ENCODE measurements at places on chromosomes 1 and 21.

DNA sequence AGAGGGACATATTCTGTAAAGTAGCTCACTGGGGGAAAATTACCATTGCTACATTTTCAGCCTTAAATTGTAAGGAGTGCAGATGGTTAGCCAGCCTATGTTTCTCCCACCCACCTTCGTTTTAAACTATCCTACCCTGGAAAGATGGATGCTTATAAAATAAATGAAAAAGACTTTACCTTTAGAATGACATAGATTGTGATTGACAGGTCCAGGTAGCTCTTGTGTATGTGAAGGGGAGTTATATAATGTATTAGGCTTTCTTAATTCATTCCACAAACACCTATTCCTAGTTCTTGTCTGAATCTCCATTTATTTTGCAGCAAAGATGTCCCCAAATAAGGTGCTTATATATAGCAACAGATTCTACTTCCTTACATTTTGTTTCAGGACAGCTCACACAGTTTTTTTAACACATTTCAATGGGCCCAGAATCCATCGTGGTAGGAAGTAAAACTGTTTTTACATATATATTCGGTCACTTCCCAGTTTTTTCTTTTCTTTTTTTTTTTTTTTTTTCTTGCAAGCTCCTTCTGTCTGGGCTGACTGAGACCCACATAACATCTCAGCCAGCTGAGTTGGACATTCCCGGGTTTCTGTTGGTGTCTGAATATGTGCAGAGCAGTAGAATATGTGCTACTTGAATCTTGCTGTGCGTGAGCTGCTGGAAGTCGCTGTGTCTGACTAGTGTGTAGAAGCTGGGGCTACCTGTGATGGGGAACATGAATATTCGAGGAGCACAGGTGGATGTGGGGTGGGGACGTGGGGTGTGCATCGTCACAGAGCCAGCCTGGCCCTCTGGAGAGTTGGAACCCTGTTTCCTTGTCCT, 27.8 kb downstream of the UCK2 start:
- no peak for DNase-seq

GRCh38 chr1:204652497-204652896, 33.0 kb downstream of the LRRN2 start:
- no peak for DNase-seq

DNA sequence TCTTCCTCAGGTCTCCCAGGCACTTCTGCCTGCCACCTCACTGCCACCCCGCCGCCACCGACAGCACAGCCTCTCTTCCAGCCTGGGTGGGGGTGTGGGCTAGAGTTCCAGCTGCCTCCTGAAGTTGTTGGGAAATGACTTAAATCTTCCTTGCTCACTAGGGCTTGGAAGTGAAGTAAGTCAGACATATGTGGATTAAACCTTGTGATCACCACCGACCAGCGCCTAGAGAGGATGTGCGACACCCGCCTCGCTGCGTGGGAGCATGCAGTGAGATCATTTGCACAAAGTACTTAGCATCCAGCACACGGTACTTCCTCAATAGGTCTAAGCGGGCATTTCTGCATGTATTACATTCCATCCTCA, 71.4 kb upstream of the FAM20B start:
- DNase-seq, result no peak

GRCh38 chr1:165381745-165382505, 25.4 kb upstream of the LMX1A start:
- no peak for DNase-seq

- DNase-seq, result no peak
Observed at GRCh38 chr1:41436281-41437010, 48.0 kb downstream of the EDN2 start.

Data from stimulated activated CD4-positive, alpha-beta T cell treated with anti-CD3 and anti-CD28 coated beads, Interleukin-1b, Interleukin-23, amount 100 ng/mL, for 4 hours (primary cell).